ENCODE measurements at places on chromosomes 3 and 15.

DNA sequence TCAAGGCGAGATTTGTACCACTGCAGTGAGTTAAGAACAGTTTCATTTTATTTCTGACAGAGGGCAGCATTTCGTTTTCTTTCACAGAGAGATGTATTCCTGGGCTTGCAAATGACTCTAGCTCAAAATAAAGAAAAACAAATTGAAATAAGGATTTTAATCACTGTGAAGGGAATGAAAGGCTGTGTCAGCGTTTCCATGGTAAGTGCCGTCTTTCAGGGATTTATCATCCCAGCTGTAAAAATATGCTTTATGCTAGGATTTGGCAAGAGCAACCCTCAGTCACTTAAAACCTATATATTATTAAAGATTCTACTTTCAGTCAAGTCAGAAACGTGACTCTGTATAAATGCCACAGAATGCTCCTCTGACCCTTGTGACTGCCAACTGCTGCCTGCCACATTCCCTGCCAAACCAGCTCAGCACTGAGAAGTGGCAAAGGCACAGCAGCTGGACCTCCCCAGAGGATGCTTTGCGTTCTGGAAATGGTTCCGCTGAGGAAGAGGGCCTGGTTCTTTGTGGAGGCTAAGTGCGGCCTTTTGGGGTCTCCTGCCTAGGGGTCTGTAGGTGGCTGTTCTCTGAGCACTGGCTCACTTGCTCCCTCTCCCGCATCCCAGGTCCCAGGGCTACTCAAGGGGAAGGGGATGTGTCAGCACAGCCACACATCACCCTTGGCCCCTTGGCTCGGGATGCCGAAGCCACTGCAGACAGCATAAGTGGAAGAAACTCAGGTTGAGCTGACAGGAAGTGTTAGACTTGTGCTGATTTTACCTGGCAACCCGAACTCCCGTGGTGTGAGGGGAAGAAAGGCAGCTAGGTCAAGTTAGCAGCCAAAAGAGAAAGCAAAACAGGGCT is 56.6 kb upstream of the POMGNT2 start:
- peak; percentile 2 for DNase-seq

- DNase-seq = no peak
These were observed 25.7 kb downstream of the ZNF35 start for GRCh38 chr3:44674211-44674610.

DNA sequence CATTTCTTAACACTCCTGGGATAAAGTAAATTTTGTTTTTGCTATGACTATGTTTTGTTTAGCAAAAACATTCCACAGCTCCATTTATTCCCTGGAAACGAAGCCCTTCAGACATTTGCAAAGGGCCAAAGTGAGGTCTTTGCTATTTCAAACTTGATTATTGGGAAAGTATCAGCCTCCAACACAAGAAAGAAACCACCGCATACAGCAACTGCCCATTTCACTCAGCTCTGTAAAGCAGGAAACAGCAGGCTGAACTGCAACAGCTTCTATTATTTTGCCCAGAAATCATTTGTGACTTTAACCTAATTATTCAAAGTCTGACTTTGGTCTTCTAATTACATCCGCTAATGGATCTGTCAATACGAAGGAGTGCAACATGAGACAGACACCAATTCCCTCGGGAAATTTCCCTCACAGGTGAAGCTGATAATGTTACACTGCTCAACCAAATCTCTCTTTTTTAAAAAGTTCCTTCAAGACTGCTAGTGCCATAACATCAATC is 72.1 kb downstream of the RFTN1 start:
- no peak for DNase-seq

DNA sequence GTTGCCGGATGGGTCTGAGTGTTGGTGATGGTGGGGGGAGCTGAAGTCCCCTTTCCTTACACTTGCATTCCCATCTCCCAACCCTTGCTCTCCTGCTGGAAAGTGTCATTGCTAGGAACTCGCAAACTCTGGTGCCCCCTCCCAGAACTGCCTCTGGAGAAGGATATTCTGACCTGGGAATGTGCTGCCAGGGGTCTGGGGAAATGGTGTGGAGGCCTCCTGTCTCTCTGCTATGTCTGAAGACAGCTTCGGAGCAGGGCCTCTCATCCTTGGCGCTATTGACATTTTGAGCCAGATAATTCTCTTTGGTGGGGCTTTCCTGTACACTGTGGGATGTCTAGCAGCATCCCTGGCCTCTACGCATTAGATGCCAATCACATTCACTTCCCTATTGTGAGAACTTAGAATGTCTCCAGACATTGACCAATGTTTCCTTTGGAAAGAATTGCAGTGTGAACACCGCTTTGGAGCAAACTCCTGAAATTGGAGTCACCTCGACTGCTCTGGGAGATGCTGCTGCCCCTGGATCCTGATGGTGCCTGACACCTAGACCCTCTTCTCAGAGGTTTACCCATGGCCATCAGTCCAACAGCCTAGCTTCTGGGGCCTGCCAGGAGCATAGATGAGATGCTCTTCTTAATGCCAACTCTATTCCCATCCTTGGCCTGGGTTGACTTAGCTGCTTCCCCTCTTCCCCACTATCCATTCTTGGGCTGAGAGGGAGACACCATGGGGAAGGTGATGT is 2.2 kb upstream of the KY start:
- no peak for DNase-seq

DNA sequence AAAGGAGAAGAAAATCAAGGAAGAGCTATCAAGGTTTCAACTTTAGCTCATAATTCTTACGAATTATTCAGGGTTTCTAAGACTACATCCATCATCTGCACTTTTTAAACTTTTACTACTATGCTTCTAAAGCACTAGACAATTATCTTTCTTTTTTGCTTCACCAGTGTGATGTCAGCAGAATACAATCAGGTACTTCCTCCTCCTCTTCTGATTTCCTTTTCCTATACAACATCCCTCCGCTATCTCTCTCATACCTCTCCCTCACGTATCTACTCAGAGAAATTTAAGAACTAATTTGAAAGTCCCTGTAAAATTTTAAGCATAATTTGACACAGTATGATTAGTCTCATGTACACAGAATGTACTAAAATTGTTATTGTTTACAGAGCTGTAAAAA is 47.3 kb upstream of the USP50 start:
- DNase-seq = no peak

DNA sequence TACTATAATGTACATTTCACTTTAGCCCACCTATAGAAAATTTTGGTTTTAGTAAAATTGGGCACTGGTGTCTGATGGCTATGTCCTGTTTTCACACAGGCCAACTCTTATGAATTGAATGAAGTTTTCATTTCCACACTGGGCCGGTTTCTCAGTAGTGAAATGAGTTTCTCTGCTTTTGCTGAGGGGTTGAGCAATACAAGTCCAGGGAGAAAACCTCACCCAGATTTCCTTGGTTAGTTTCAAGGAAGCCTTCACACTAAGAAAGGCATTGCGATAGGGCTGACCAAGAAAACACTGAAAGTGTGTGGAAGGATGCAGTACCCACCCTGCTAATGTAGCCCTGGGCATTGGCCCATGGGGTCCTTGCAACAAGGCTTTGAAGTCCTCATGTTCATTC is 331.5 kb upstream of the CFAP20DC start:
- DNase-seq = no peak

DNA sequence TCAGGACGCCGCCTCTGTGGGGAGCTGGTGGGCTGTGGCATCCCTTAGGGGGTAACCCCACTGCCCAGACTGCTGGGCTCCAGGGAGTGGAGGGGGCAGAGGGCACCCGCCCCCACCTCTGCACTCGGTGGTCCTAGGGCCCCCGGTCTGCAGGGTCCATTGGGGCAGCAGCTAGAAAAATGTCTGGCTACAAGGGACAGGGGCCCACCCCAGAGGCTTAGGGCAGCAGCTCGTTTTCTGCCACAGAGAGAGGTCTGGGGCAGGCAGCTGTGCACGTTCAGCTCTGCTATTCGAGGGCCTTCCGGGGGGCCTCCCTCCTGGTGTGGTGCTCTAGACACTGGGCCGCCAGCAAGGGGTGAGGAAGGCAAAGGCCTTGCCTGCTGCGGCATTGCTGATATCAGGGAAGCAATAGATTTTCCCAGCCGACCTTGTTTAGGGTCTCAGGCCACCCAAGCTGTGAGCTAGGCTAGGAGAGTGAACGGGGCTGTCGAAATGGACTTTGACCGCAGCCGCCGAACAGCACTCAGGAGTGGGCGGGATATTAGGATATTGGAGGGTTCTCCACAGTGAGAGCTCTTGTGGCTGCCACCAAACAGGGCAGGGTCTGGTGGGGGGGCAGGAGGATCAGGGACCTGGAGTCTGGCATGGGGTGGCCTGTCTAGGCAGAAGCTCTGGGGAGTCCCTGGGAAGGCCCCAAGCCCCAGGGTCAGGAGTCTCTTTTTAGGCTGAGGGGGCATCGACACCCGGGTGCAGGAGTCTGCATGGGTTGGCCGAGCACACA is 61.4 kb upstream of the KLF13 start:
- DNase-seq = peak; percentile 5

- peak; percentile 83 for DNase-seq
These were observed 9.1 kb downstream of the GHRL start for GRCh38 chr3:10283638-10284037.

DNA sequence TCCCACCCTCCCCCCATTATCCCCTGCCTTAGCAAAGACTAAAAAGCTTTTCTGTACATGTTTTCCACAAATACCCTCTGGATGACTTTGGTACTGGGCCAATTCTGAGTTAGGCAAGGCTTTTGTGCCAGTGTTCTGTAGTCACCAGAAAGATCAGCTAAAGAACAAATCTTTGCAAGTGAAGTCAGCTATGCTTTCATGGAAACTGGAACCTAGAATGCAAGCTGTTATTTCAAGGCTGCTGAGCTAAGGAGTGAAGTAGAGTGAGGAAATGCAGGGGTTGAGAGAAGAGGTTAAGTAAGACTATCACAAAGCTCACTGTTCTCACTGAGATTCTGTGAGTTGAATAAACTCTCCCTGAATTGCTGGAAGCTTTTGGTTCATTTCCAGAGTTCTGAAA is 107.8 kb upstream of the CNTN3 start:
- DNase-seq = no peak
